ENCODE measurements at places on chromosomes 1 and 21.

GRCh38 chr21:15421441-15421881 lies 308.3 kb upstream of the USP25 start:
- H3K27me3 ChIP-seq = no peaks in the 10 kb centered on the region
- H3K36me3 ChIP-seq = no peaks in the 10 kb centered on the region
- H3K4me3 ChIP-seq = no peak overlapping the region
- H3K4me1 ChIP-seq = no peaks in the 10 kb centered on the region
- H3K27ac ChIP-seq = no peak overlapping the region
- no peak for DNase-seq

DNA sequence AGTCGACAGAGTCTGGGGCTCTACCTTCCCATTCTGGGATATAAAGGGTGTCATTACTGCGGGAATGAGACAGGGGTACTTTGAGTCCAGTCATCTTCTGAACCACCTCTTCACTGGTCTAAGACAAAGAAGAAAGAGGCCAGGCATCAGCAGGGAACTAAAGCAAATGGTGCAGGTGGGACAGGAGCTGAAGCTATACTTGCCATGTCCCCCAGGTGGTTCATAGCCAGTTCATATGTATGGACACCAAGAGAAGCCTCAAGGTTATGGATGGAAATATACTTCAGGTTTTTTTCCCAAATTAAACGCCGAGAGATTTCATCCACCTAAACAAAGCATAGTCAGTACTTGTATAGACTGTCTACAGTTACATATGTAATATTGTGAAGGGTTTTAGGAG lies 2.2 kb downstream of the CTSK start:
- peaks cover 1% of the 10 kb centered on the region for H3K36me3 ChIP-seq
- H3K27ac ChIP-seq = no peak overlapping the region
- H3K4me3 ChIP-seq = no peak overlapping the region

GRCh38 chr1:3886106-3886670 lies 13.9 kb downstream of the C1orf174 start:
- no peaks in the 10 kb centered on the region for H3K27me3 ChIP-seq
- DNase-seq = no peak
- no peak overlapping the region for H3K4me3 ChIP-seq
- no peaks in the 10 kb centered on the region for H3K4me1 ChIP-seq
- H3K27ac ChIP-seq = no peak overlapping the region
- H3K36me3 ChIP-seq = peaks cover 48% of the 10 kb centered on the region

DNA sequence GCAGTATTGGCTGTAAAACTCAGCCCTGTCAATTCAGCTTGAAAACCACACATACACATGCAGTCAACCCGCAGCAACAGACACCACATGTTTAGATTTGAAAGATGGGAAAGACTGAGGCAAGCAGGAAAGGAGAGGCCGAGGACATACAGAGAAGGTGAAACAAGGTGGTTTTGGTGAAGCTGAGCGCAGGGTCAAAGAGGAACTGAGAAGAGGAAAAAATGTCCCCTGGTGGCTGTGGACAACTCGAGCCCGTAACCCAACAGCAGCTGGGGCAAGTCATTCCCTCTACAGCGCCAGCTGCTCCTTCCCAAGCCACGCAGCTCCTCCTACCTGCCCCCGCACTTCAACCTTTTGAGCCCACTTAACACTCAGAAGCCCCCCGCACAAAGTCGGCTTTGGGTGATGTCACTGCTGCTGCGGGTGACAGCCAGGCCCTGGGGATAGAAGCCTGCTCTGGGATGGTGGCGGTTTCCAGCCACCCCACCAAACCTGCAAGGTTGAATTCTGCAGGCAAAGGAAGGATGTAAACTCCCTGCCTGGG lies 63.0 kb downstream of the KCNN3 start:
- no peaks in the 10 kb centered on the region for H3K4me1 ChIP-seq
- H3K4me3 ChIP-seq = no peak overlapping the region
- H3K36me3 ChIP-seq = no peaks in the 10 kb centered on the region
- no peaks in the 10 kb centered on the region for H3K27me3 ChIP-seq
- no peak overlapping the region for H3K27ac ChIP-seq

- DNase-seq = no peak
- no peaks in the 10 kb centered on the region for H3K36me3 ChIP-seq
- H3K4me1 ChIP-seq = peaks cover 5% of the 10 kb centered on the region
- H3K4me3 ChIP-seq = no peak overlapping the region
Measured at GRCh38 chr1:117630423-117630998, 24.7 kb downstream of the TENT5C start.

DNA sequence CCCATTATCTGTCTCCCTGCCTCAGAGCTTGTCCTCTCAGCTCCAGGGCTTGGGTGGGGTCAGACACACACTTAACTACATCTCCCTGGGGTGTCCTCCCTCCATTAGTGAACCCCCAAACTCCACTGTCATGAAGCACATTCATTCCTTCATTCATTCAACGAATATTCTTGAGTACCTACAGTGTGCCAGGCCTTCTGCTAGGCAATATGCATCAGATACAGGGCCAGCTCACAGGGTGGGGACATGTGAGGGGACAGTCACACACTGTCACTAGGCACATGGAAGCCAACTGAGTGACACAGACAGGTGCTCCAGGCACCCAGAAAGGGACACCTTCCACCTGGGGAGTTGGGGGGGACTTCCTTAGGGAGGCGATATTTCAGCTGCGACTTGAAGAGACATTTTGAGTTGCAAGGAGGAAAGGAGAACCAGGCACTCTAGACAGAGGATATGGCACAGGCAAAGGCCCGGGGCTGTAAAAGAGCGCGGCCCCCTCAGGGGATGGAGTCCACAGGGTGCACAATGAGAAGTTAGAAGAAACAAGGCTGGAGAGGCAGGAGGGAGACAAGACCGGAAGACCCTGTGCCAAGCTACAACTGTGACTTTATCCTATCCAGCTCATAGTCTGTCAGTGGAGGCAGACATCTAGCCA lies 8.7 kb upstream of the S100A8 start:
- H3K4me3 ChIP-seq = no peak overlapping the region
- no peak for DNase-seq
- H3K36me3 ChIP-seq = no peaks in the 10 kb centered on the region
- no peaks in the 10 kb centered on the region for H3K4me1 ChIP-seq

DNA sequence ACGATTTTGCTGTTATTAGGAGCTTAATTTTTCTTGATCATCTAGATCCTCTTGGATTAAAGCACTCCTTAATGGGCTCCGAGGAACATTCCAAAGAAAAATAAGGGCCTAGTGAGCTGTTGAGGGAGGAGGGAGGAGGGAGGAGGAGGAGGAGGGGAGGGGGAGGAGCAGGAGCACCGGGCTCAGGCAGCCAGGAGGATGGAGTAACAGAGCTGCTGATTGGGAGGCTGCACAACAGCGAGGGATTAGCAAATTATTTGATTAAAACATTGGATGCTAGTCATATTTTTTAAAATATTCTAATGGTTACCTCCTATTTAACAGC lies 302.1 kb upstream of the RRP15 start:
- no peak overlapping the region for H3K4me3 ChIP-seq
- no peak for DNase-seq
- H3K27ac ChIP-seq = no peak overlapping the region
- no peaks in the 10 kb centered on the region for H3K27me3 ChIP-seq
- H3K4me1 ChIP-seq = no peaks in the 10 kb centered on the region
- H3K36me3 ChIP-seq = no peaks in the 10 kb centered on the region

DNA sequence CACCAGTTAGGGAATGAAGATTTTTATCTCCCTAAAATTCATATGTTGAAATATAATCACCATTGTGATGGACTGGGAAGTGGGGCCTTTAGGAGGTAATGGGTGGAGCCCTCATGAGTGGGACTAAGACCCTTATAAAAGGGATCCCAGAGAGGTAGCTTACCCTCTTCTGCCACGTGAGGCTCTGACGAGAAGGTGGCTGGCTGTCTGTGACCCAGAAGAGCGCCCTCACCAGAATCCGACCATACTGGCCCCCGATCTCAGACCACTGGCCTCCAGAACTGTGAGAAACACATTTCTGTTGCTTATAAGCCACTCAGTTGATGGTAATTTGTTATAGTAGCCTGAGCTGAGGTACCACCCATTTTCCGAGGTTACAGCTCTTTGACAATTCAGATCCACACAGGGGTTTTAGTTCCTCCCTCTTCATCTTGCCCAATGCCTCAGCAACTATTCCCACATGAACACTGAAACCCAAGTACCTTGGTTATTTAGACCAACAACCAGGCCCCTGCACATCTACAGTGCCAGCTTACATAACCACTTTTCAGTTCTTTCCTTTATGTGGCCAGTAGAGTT lies 27.6 kb upstream of the HUNK start:
- H3K36me3 ChIP-seq = no peaks in the 10 kb centered on the region
- H3K4me1 ChIP-seq = no peaks in the 10 kb centered on the region
- H3K27ac ChIP-seq = no peak overlapping the region
- DNase-seq = no peak

All from effector memory CD4-positive, alpha-beta T cell (primary cell).